ENCODE measurements at places on chromosomes 7 and 10. TPM values are rescaled to one million over a fixed set of nuclear protein-coding genes. Genes with fewer than 3 reads are reported as not detected.

GRCh38 chr7:78345979-78346378 is 547.4 kb downstream of the PHTF2 start:
- no peak for DNase-seq

GRCh38 chr7:100085515-100085914 is 3.3 kb upstream of the COPS6 start:
- DNase-seq: no peak

DNA sequence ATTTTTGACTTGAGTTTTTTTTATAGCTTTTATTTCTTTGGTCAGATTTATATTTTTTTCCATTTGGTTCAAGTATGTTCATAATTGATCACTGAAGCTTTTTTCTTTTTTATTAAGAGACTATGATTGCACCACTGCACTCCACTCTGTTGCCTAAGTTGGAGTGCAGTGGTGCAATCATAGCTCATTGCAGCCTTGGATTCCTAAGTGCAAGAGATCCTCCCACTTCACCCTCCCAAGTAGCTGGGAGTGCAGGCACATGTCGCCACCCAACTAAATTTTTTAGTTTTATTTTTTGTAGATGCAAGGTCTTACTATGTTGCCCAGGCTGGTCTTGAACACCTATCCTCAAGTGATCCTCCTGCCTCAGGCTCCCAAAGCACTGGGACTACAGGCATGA is 97.7 kb upstream of the KIF5B start:
- DNase-seq: no peak

DNA sequence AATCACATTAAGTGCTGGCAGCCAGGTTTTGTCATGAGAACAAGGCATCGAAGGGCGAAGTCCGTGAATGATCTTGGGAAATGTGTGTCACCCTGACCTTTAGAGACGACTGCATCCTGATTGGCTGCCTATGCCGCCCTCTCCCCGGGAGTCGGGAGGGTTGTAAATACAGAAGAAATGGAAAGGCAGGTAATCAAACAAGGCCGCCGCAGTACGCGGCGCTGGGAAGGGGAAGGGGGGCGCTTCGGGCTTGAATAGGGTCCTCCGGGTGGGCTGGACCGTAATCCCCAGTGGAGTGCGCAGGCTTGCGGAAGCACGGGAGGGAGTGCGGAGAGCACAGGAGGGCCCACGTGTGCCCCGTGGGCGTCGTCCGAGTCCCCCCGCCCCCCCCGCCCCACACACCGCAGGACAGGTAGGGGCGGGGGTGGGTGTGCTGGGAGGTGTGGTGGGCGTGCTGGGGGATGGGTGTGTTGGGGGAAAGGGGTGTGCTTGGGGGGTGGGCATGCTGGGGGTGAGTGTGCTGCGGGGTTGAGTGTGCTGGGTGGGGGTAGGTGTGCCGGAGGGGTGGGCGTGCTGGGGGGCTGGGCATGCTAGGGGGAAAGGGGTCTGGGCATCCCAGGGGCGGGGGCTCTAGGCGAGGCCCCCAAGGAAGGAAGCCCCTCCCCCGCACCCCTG is 169.4 kb downstream of the ARHGAP12 start:
- DNase-seq: peak; percentile 83

GRCh38 chr10:74417397-74417796 is 266.4 kb downstream of the ADK start:
- DNase-seq: no peak

- no peak for DNase-seq
These were observed 3.9 kb downstream of the ADD3 start for GRCh38 chr10:110011681-110012080.

DNA sequence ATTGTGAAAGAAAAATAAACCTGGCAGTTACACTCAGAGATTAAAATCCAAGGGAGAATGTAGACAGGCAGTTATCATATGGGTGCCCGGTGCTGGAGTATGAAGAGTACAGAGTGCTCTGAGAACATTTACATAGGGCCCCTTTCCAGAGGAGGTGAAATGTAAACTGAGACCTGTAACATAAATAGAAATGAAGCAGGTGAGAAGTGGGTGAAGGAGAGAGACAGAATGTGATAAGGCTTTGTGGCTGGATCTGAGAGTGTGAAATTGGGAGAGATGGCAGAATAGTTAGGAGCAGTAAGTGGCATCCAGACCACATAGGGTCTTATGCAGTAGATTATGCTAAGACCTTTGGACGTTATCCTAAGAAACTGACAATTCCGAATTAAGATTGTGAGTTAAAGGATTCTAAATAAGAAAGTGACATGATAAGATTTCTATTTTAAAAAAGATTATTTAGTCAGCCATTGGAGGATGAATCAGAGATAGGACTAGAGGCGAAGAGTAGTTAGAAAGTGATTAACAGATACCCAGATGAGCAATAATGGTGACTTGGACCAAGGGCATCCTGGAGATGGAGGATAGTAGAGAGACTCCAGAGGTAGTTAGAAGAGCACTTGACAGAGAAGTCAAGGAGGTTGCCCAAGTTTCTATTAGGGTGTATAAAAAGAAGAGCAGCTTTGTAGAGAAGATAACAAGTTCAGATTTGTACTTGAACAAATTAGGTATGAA is 36.7 kb downstream of the DNAH11 start:
- no peak for DNase-seq

DNA sequence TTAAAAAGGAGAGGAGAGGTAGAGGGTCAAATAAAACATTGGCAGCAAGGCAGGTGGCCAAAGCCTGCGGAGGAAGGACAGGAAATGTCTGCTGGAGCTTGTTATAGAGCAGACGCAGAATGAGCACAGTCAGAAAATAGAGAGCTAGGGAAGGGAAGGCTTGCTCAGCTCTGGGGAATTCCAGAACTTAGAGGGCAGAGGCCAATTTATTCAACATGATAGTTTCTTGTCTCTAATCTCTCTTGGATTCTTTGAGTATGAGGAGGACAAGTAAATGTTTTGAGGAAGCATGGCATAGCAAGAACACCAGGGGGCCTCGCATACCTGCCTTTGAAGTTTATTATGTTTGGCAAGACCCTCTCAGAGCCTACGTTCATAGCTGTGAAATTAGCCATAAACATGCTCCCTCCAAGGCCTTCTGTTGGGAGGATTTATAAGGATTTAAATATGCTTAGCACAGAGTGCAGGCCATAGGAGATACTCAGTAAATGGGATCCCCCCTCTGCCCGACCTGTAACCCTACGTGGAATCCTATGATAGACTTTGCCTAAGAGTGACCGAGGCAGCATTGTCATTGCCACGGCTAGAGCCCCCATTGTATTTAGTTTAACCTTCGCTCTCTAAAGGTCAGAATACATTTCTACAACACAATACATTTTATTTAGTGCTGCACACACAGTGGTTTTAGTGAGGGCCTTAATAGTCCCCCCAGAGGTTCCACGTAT is 293.9 kb downstream of the CCDC3 start:
- peak; percentile 49 for DNase-seq

DNA sequence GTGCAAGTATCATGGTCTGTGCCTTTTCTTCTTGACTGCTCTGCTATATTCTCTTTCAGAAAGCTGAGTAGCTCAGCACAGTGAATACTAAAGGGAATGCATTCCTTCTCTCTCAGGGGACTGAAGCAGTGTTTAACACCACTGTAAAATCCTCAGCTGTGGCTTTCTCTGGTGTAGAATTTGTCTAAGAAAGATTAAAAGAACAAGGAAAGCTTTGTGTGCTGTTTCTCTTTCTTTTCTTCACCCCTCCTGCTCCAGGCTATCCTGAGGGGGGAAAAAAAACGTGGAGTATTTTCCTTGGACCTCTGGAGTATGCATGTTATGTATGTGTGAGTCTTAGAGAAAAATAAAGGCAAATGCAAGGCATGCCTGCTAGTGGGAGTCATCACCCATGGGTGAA is 383.9 kb downstream of the AUTS2 start:
- DNase-seq: no peak

GRCh38 chr10:69080226-69080625 is 7.7 kb upstream of the SRGN start:
- DNase-seq: no peak

DNA sequence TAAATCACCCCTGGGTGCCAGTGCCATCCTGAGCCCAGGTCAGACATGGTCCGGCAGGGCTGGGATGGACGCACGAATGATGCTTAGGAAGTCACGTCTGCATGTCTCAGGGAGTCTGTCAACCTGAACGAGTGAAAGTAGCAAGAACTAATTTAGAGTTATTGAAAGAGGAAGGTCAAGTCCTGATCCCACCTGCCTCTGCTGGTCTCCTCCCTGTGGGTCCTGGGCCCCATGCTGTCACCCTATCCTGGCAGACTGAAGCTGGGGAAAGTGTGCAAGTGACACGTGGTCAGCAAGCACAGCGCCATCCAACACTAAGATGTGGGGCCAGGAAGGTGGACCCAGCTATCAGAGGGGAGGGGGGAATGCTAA is 26.1 kb upstream of the GRID1 start:
- DNase-seq: no peak

DNA sequence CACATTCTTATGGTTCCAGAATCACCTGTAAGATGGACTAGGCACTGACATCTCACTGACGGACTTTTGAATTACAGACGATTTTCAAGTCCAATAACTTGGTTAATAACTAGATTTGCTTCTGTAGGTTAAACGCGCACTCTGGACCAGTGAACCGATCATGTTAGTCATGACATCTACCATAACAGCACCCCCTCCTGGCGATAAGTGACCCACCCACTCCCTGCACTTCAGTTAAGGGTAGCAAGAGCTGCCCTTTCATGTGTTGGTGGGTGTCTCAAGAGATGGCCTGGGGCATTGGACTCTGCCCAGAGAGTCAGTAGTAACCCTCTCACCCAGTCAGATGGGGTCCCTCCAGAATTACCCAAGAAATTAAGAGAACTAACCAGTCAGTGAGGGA is 12.9 kb downstream of the GRM8 start:
- DNase-seq: no peak

DNA sequence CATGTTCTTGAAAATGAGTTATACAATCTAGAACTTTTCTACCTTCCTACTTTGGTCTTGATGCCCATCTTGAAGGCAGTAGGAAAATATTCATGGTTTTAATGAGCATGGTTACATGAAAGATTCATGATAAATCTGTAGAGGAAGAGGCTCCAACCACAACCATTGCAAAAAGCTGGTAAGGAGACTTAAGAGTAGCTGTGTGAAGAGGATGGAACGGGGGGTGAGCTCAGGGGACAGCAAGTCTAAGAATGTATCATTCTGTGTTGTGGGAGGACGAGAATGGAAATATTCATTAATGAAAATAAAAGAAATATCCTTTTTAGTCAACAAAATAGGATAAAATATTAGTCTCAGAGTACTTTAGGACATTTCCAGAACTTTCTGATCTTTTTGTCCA is 81.1 kb downstream of the BMPER start:
- no peak for DNase-seq

DNA sequence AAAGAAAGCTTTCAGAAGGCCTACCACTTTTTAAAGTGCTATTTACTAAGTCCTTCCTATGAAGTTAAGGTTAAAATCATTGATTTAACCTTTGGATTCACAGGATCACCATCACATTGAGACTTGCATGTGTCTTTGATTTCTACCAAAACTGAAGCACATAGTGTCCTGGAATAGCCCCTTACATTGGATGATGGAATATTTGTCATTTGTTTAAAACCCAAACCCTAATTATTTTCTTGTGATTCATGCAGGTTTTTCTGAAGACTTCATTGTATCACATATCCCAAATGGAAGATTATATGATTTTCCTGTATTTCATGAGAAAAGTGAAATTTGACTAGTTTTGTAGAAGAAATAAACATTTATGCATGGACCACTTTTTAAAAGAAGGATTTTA is 3.3 kb downstream of the SEMA3A start:
- DNase-seq: no peak

DNA sequence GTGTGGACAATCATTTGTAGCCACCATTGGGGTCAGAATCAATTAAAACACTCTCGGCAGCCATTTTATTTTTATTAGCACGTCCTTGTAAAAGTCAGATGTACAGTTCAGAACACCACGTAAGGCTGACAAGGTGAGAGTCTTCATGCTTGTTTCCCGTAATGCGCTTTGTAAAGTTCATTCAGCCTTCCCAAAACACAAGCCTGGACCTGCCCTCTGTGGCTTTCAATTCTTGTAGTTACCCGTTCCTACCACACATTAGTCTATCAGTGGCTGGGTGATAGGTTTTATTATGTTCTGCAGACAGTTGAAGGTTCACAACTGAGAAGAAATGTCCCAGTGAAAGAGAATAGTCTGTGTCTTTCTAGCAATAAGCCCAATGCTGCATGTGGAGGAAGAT is 35.4 kb downstream of the GAD2 start:
- no peak for DNase-seq

DNA sequence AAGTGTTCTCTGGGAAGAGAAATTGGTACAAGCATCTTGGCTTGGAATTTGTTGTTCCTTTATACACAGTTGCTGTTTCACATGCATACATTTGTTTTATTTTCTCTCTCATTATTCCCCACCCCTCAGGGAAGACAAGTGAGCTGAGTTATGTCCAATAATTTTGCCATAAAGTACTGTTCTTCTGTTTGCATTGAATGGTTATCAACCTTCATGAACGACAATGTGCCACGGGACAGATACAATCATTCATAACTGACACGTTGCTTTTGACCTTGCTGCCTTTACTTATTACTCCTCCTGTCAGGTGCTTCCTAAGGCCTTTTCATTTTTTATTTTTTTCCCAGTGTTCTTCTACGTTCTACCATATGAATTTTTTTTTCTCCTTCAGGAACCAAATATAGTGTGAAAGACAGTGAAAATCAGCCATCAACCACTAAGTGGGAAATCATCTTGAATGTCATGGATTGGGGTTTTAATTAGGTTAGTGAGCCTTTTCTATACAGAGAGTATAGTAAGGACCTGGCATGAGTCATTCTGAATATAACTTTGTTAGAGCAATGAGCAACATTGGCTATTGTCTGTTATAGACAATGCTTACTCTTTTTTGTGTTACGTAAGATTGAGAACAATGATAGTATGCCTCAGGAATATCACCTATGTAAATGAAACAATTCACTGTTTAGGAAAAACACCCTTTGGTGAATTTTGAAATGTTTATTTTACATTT is 383.2 kb downstream of the MALRD1 start:
- DNase-seq: no peak

COL1A2 gene
- total RNA-seq: 131 TPM

ATOH7 gene
- 0.17 TPM for total RNA-seq

OPN4 gene
- total RNA-seq: not detected

CYP3A5 gene
- total RNA-seq: 112 TPM

AGAP3 gene
- total RNA-seq: 79.2 TPM

DKK1 gene
- not detected for total RNA-seq

SFTPA1 gene
- total RNA-seq: 8.8 TPM

CALCR gene
- not detected for total RNA-seq

KCP gene
- 1.1 TPM for total RNA-seq

MINDY4 gene
- 2.2 TPM for total RNA-seq
